DMS79 treated with DMSO at 0.1 percent for 48 hours (cell line): ENCODE measurements at places on chromosomes 11 and 22.
A peak's percentile ranks its signal among the peaks of the same experiment; 100 is the strongest.

- no peak for DNase-seq
These were observed 51.8 kb downstream of the C11orf71 start for GRCh38 chr11:114348200-114349191.

DNA sequence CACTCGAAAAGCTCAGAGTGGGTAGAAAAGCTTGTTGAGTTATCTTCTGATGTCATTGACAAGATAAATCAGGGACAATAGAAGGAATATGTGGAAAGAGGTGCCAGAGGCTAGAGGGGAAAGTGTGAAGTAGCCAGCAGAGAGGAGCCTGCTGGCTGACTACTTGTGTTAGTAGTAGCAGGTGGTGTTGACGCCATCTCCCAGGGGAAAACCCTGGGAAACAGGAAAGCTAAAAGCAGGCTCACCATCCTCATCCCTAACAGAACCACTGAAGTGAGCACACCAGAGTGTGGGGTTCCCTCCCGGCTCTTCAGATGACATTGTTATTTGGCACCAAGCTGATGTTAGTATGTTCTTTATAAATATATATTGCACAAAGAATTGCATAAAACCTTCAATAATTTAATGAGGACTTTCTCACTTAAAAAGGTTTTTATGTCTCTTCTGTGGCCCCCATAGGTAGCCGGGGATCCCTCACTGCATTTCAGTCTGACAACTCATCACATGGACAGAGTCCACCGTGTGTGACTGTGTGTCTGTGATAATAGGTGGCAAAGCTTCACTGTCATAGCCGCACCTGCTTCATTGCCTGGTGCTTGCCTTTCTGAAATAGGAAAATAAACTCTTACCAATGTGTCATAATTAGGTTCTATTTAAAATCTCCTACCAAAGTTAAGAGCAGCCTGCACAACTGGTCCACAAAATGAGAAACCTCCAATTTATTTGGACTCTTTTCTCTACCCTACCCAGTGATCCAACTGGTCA lies 63.2 kb upstream of the TOP3B start:
- no peak for DNase-seq

- no peak for DNase-seq
These were observed 55.7 kb downstream of the THAP12 start for GRCh38 chr11:76325185-76325584.

DNA sequence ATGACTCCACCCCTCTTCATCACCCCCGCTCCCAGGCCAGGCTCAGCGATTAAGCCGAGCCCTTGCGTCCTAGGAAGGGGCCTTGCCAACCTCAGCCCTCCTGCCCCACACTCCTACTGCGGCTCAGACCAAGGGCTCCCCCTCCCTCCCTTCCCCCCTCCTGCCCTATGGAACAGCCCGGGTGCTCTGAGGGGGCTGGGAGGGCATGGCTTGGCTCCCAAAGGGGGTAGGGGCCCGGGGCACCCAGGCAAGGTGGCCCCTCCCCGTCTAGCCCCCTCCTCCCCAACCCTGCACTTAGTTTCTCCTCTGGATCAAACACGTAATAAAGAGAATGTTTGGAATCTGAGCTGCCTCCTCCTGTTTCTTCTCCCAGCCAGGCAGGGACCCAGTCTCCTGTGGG lies 6.3 kb downstream of the RCOR2 start:
- no peak for DNase-seq

GRCh38 chr22:50578776-50579310 lies 616 bp upstream of the CPT1B start:
- DNase-seq, result no peak

DNA sequence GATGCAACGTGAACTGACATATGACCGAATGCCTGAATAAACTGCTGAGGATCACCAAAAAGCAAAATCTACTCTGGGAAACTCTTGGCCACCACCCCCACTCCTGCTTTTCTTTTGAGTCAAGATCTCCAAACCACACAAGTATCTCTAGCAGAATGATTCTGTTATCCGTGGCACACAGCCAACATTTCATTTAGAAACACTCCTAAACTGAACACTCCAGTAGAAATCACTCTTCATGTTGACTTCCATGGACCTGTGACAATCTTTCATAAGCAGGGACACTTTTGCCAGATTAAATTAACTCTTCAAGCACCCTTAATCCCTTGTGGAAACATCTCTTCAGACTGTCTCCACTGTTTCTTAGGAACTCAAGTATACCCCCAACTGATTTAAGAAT lies 44.4 kb downstream of the VSIG10L2 start:
- peak; percentile 100 for DNase-seq

- DNase-seq, result no peak
These were observed 2.6 kb upstream of the SART1 start for GRCh38 chr11:65958774-65959420.

DNA sequence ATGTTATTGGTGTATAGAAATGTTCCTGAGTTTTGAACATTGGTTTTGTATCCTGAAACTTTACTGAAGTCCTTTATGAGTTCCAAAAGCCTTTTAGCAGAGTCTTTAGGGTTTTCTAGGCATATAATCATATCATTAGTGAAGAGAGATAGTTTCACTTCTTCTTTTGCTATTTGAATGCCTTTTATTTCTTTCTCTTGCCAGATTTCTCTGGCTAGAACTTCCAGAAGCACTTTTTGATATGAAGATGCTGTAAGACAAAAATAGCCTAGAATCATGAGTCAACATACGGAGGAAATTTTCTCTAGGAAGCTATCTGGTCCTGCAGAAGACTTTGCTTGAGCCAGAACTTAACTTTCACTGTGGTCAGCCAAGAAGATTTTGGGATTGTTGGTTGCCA lies 86.7 kb upstream of the IZUMO1R start:
- DNase-seq, result no peak

DNA sequence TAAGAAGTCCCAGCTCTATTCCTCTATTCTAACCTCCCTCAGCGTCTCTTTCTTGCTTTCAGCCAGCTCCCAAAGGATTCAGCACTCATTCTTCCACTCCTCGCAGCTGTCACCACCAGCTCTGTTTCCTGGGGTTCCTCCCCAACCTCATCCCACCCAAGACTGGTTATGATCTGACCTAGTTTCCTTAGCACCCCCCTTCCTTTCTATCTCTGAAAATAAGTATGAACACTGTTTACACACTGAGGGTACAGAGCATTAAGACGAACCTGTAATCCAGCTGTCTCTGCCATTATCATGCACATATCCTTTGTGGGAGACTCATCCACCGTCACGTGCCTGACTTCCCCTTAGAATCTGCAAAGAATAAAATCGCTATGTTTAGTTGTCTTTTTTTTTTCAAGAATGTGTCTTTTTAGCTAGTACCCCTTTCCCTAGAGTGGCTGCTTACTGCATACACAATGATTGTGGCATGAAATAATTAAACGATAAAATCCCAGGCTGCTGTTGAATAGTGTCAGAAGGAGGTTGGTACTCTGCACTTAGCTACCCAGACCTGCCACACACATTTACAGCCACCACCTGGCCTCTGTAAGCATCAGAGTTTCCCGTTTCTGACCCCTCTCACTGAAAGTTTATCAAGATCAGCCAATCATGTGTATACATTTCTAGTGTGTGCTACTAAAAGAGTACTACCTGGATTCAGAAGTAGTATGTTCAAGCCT lies 26.9 kb upstream of the CSTF3 start:
- no peak for DNase-seq
